ENCODE measurements at places on chromosomes 5 and 9.
A peak's percentile ranks its signal among the peaks of the same experiment; 100 is the strongest.

- no peak for DNase-seq
These were observed 307.4 kb upstream of the SEMA6A start for GRCh38 chr5:116881921-116882531.

GRCh38 chr9:98002808-98003207, 19.7 kb downstream of the ANP32B start:
- no peak for DNase-seq

- peak; percentile 39 for DNase-seq
These were observed 62.3 kb downstream of the CXXC5 start for GRCh38 chr5:139710319-139711066.

DNA sequence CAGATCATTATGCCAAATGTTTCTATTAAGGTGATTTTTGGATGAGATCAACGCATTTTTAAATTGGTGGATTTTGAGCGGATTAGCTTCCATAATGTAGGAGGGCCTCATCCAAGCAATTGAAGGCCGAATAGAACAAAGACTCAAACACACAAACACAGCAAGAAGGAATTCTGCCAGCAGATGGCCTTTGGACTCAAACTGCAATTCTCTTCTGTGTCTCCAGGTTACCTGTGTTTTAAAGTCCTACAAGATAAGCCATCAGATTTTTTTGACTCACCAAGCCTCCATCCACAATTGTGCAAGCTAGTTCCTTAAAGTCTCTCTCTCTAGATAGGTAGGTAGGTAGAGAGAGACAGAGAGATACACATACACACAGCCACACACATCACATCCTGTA, 25.5 kb downstream of the CDH6 start:
- DNase-seq = no peak

DNA sequence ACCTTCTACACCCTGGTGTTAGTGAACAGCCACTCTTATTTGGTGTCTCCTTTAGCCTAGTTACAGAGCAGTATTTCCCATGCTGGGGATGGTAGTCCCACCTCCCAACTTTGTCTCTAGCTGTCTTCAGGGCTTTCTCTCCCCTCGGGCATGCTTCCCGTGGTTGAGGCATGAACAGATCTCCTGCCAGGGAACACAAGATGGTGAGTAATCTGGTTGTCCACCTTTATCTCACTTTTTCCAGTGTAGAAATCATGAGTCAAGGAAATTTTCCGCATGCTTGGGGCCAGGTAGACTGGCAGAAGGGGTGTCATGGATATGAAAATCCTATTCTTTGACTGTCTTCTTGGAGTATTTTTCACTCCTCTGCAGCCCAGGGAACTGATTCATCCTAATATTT, 532.9 kb downstream of the ANXA1 start:
- no peak for DNase-seq

Measured in activated CD8-positive, alpha-beta memory T cell treated with anti-CD3 and anti-CD28 coated beads for 4 hours (primary cell).